ENCODE measurements at places on chromosomes 3 and 15.

GRCh38 chr15:89368566-89369223 lies 34.1 kb upstream of the POLG start:
- DNase-seq: no peak

DNA sequence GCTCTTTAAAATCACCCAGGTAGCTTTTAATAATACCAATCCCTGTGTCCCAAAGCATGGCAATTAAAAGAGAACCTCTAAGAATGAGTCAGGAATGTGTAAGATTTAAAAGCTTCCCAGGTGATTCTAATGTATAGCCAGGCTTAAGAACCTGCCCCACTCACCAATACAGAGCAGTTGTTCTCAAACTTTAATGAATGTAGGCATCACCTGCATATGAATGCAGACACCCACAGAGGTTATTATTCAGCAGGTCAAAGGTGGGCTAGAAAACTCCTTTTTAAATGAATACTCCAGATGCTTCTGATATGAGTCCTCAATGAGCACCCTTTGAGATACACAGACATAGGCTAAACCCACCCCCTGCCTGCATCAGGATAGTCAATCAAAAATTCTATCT lies 298.1 kb upstream of the KCNMB2 start:
- DNase-seq: no peak

DNA sequence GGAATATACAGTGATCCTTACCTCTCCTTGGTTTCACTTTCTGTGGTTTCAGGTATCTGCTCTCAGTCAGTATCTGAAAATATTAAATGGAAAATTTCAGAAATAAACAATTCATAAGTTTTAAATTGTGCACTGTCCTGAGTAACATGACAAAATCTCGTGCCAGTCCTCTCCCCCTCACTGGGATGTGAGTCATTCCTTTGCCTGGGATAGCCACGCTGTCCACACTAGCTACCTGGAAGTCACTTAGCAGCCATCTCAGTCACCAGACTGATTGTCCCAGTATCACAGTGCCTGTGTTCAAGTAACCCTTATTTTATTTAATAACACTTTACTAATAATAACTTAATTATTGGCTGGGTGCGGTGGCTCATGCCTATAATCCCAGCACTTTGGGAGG lies 15.3 kb upstream of the KLHL25 start:
- no peak for DNase-seq

DNA sequence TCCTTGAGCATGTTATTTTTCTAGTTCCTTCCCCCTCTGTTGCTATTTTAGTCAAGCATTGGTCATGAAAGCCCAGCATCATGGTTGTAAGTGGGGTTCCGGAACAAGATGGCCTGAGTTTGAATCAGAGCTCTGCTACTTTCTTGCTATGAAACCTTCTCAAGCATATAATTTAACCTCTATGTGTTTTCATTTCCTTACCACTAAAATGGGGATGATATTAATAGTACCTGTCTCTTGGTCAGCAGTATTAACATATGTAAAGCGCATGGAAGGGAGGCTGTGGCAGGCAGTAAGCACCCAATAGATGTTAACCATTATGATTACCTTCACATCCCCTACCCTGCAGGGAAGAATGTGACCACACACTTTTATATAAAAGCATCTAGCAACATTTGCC lies 14.3 kb upstream of the SPRED1 start:
- DNase-seq: peak; percentile 37

DNA sequence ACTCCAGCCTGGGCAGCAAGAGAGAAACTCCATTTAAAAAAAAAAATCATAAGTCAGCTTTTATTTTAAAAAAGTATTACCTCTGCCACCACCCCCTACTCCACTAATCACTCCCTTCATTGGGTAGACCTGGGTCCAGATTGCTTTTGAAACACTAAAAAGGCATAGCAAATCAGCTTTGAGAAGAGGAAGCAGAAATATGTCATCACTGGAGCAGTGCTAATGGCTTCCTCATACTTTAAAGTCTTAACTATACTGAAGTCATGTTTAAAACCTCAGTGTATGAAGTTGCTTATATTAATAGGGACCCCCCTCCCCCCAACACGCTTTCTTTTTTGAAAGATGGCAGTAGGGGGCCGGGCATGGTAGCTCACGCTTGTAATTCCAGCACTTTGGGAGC lies 1.0 kb upstream of the HTR3D start:
- DNase-seq: no peak
